ENCODE measurements at places on chromosomes 11 and 22.

DNA sequence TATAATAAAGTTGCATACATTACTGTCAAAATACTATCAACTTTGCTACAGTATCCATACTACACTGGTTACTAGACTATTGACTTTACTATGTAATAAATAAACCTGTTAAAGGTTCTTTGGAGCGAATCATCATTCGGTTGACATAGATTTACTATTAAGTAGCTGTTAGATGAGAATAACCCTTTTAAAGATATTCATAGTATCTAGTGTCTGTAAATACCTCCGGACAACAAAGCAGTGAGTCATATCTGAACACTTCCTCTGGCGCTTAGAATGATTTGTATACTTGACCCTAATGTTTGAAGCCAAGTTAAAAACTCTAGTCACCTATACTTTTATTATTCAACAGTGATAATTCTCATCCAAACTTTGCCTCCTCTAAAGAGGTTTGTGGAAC lies 84.7 kb downstream of the MSANTD4 start:
- H3K36me3 ChIP-seq, result no peaks in the 10 kb centered on the region
- DNase-seq, result no peak
- no peak overlapping the region for H3K4me3 ChIP-seq
- no peaks in the 10 kb centered on the region for H3K4me1 ChIP-seq
- no peak overlapping the region for H3K27ac ChIP-seq
- no peaks in the 10 kb centered on the region for H3K27me3 ChIP-seq

DNA sequence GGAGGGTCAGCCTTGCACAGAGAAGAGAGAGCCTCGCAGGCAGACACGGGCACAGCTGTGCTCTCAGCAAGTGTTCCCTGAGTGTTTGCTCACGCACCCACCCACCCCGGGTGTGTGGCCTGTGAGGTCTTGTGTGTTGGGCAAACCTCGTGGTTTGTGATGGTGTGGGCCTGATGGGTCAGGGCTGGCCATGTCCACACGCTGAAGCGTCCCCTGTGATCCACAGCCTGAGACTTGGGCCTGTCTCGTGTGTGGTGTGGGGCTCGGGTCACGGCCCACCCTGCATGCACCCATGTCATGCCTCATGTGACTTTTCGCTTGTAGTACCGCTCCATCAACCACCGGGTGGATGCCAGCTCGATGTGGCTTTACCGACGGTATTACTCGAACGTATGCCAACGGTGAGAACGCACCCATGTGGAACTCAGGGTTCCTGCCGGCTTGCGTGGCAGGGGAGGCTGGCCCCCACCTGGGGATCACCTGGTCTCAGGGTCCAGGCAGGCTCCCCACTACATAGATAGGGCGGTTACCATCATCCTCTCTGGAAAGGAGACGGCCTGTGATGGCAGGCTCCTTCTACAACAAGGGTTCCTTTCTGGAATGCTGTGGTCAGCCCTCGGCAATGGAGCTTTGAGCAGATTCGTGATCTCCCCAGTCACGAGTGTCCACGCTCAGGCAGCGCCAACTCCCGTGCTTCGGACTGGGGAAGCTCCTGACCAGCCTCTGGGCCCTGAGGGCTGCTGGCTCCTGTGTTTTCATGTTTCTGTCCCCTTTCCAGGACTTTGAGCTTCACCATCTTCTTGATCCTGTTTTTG lies 5.9 kb downstream of the TPCN2 start:
- peaks cover 16% of the 10 kb centered on the region for H3K36me3 ChIP-seq
- no peak for DNase-seq
- no peak overlapping the region for H3K4me3 ChIP-seq
- no peak overlapping the region for H3K27ac ChIP-seq

DNA sequence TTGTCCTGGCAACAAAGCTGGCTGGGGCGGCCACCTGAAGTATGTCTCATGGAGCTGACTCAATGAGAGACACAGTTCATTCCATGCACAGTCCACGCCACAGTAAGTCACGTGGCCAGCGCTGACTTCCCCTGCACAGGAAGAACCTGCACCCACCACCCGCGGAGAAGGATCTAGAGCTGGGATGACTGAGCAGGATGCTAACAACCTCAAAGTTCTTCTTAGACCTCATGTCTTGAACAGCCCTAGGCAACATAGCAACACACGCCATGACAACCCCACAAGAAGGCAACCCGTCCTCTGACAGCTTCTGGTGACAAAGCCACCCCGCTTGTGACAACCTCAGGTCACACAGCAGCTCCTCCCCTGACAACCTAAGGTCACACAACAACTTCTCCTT lies 76.9 kb upstream of the B3GAT1 start:
- no peak overlapping the region for H3K4me3 ChIP-seq
- no peaks in the 10 kb centered on the region for H3K27me3 ChIP-seq
- DNase-seq, result no peak
- no peaks in the 10 kb centered on the region for H3K36me3 ChIP-seq

DNA sequence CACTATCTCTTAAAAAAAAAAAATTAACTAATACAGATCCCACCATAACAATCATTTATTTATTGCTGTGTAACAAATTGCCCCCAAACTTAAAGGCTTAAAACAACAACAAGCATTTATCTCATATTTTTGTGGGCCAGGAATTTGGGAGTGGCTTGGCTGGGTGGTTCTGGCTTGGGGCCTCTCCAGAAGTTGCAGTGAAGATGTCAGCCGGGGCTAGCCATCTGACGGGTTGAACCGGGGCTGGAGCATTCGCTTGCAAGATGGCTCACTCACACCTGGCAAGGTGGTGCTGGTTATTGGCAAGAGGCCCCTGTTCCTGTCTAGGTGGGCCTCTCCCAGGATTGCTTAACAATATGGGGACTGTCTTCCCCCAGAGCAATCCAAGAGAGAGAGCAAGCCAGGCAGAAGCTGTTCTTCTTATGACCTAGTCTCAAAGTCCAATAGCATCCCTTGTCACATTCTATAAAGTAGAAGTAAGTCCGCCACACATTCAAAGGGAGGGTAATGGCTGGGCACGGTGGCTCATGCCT lies 29.5 kb downstream of the ACO2 start:
- H3K4me3 ChIP-seq, result no peak overlapping the region
- no peaks in the 10 kb centered on the region for H3K36me3 ChIP-seq
- H3K27ac ChIP-seq, result peak overlapping the region; percentile 4
- DNase-seq, result no peak
- H3K27me3 ChIP-seq, result no peaks in the 10 kb centered on the region
- H3K4me1 ChIP-seq, result peaks cover 20% of the 10 kb centered on the region

- no peak overlapping the region for H3K4me3 ChIP-seq
- H3K36me3 ChIP-seq, result no peaks in the 10 kb centered on the region
- H3K27me3 ChIP-seq, result peaks cover 25% of the 10 kb centered on the region
- no peak overlapping the region for H3K27ac ChIP-seq
These were observed 99.7 kb upstream of the HSD17B12 start for GRCh38 chr11:43580735-43581369.

- no peak for DNase-seq
- no peak overlapping the region for H3K27ac ChIP-seq
- no peaks in the 10 kb centered on the region for H3K4me1 ChIP-seq
These were observed 13.5 kb upstream of the MTMR2 start for GRCh38 chr11:95937358-95937757.

DNA sequence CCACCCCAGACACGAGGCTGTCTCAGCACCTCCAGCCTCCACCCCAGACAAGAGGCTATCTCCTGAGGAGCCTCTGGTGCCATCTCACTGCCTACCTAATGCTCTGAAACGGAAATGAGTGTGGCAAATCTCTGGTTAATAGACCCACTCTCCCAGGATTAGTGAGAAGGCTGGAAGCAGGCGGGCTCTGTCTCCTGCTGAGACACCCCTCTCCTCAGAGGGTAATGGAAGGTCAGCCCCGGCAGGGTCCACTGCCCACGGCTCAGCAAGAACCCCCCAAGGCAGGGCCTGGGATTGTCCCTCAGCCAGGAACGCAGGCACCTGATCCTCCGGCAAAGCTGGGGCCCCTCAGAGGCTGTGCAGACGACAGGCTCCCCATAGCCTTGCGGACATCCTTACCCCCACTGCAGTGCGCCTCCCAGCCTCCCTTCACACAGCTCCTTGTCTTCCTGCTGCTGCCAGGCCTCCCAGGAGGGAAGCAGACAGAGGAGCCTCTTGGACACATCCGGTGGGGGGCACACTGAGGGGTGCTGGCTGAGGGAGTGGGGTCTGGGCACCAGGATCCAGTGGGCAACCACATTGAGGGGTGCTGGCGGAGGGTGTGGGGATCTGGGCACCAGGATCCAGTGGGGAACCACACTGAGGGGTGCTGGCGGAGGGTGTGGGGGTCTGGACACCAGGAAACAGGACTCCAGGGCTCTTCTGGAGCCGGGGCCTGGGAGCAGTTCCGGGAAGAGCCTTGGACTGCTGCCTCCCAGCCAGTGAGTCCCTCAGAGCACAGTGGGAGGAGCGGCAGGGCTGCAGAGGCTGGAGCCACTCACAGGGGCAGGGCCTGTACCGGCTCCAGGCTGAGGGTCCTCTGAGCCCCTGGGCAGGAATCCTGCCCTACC lies 13.1 kb downstream of the CHID1 start:
- peaks cover 3% of the 10 kb centered on the region for H3K36me3 ChIP-seq
- no peaks in the 10 kb centered on the region for H3K27me3 ChIP-seq
- H3K27ac ChIP-seq, result no peak overlapping the region
- no peak for DNase-seq
- no peak overlapping the region for H3K4me3 ChIP-seq

GRCh38 chr22:25680956-25681355 lies 61.0 kb upstream of the MYO18B start:
- no peak overlapping the region for H3K27ac ChIP-seq
- H3K4me1 ChIP-seq, result peaks cover 5% of the 10 kb centered on the region
- no peak for DNase-seq
- H3K36me3 ChIP-seq, result no peaks in the 10 kb centered on the region
- no peaks in the 10 kb centered on the region for H3K27me3 ChIP-seq

DNA sequence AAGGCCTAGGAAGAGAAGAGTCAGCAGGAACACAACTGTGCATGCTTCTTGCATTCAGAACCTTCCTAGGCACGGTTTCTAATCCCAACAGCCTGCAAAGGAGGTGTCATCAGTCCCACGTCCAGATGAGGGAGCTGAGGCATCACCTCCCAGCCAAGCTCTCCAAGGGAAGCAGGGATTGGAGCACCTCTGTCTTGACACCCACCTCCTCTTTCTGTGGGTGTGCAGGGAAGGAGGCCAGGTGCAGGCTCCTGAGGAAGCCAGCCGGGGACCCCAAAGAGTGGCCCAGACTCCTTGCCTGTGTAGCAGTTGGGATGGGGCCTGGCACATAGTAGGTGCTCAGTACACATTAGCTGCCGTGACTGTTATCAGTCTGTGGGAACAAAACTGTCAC lies 2.0 kb downstream of the PNPLA5 start:
- DNase-seq, result no peak
- no peak overlapping the region for H3K27ac ChIP-seq
- H3K4me3 ChIP-seq, result no peak overlapping the region
- H3K27me3 ChIP-seq, result peaks cover 14% of the 10 kb centered on the region
- peaks cover 10% of the 10 kb centered on the region for H3K4me1 ChIP-seq

DNA sequence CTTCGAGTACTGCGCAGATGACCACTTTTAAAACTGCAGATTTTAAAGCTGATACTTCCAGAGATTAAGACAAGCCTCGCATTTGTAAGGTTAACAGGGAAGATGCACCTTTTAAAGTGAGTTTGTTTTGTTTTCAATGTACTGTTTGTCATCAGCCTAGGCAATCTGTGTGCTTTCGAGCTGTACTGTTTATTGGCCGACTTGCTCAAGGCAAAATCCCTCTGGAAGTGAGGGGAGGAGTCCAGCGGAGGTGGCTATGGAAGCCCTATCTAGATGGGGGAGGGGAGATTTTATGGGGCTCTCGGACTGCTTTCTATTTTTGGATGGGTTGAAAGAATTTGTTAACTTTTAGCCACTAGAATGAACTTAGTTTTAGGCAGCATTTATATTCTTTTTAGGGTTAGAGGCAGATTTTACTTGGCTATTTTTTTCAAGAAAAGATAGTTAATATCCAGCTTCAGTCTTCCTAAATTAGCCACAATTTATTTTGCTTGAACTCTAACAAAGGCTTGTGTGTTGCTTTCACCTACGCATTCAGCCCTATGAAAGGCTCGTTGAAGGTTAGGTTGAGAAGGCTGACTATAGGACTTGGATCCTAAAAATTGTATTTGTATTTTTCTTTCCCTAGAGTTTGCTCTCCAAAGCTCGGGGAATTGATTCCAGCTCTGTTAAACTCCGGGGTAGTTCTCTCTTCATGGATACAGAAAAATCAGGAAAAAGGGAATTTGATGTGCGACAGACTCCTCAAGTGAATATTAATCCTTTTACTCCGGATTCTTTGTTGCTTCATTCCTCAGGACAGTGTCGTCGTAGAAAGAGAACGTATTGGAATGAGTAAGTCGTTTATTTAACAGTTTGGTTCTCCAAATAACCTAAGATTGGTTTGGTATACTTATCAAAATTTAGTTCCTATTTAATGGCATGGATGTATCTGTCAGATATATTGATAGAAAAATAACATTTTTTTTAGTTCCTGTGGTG lies 2.1 kb downstream of the WEE1 start:
- H3K36me3 ChIP-seq, result no peaks in the 10 kb centered on the region
- peak overlapping the region; percentile 90 for H3K27ac ChIP-seq
- H3K4me3 ChIP-seq, result peak overlapping the region; percentile 87
- no peaks in the 10 kb centered on the region for H3K27me3 ChIP-seq
- DNase-seq, result no peak
- peaks cover 48% of the 10 kb centered on the region for H3K4me1 ChIP-seq

DNA sequence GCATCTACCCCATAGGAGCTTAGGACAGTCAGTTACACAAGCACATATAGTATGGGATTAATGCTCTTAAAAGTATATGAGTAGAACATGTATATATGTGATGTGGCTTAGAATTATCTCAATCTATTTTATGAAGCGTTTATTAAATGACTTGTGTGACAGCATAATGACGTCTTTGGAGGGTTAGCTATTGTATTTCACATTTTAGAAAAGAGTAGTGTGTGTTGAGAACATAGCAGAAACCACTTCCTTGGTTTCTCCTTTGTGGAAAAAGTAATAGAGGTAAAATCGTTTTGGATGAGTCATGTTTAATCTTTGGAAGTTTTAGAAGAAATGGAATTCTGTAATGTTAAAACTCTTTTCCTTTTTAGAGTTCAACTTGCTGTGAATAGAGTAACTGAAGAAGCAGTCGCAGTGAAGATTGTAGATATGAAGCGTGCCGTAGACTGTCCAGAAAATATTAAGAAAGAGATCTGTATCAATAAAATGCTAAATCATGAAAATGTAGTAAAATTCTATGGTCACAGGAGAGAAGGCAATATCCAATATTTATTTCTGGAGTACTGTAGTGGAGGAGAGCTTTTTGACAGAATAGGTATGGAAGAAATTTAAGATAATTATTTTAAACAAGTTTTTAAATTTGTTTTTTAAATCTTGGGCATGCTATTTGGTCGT lies 2.4 kb downstream of the CHEK1 start:
- no peak for DNase-seq
- no peak overlapping the region for H3K27ac ChIP-seq
- H3K4me3 ChIP-seq, result no peak overlapping the region
- no peaks in the 10 kb centered on the region for H3K27me3 ChIP-seq
